ENCODE measurements at places on chromosomes 1 and 21.

GRCh38 chr1:20108366-20109123 lies 10.8 kb downstream of the PLA2G2D start:
- no peak for DNase-seq

GRCh38 chr21:40846587-40847411 lies at the start of gene DSCAM:
Gene DSCAM (minus strand): TSS chr21:40847158. CDS start chr21:40846661, 497 bp downstream.
- no peak for DNase-seq

DNA sequence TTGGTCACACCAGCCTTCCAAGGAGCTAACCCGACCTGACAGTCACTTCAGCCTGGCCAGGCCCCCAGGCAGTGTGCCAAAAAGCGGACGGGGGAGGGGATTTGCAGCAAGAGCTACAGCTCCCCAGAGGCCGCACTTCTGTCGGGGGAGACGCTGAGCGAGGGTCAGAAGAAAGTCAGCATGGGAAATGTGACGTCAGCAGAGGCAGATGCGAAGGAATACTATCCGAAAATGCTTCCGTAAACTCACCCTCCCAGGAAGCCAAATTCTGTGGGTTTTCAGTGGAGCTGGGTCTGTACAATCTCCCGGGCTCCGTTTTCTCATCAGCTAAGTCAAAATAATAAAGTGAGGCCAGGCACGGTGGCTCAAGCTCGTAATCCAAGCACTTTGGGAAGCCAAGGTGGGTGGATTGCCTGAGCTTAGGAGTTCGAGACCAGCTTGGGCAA lies 28.5 kb upstream of the ECE1 start:
- DNase-seq = no peak

DNA sequence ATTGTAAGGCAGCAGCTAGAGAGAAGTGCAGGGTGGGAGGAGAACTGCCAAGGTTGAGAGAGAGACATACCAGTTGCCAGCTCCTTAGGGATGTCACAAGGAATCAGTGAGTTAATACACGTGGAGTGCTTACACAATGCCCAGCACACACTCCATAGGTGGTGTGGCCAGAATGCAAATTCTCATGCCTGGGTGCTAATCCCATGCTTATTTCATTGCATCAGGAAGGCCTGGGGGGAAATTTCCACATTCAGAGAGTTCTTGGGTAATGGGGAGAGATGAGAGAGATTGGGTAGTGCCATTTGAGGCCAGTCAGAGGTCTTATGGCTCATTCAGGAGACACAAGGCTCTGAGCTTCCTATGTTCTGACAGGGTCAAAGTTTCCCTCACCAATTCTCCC lies 38.7 kb downstream of the GJA5 start:
- no peak for DNase-seq

- no peak for DNase-seq
These were observed 64.7 kb downstream of the VAV3 start for GRCh38 chr1:107900090-107900945.

GRCh38 chr1:77506771-77507170 lies 175.7 kb downstream of the ZZZ3 start:
- no peak for DNase-seq

- DNase-seq = no peak
These were observed 50.2 kb upstream of the LRP8 start for GRCh38 chr1:53378061-53378460.

DNA sequence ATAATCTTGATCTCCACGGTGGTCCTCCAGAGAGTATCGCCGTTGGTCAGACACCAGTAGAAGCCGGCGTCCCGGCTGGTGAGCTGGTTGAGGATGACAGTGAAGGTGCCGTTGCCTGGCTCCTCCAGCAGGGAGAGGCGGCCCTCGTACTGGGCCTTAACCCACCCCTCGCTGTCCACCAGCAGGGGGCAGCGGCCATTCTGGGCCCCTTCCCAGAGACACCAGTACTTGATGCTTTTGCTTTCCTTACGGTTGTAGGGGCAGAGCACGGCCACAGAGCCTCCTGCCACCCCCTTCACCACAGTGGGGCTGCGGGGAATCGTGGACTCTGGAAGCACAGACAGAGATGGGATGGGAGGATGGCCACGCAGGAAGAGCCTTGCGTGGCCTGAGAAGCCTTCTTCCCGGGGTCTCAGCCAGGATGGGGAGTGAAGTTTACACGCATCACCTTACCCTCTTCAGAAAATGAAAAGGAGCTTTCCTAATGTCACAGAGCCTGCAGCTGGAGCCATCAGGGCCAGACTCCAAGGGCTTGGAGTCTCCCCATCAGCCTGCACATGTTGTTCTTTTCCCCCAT lies 10.7 kb downstream of the PIGR start:
- peak; percentile 46 for DNase-seq

GRCh38 chr1:66779475-66780078 lies 21.5 kb downstream of the INSL5 start:
- no peak for DNase-seq

DNA sequence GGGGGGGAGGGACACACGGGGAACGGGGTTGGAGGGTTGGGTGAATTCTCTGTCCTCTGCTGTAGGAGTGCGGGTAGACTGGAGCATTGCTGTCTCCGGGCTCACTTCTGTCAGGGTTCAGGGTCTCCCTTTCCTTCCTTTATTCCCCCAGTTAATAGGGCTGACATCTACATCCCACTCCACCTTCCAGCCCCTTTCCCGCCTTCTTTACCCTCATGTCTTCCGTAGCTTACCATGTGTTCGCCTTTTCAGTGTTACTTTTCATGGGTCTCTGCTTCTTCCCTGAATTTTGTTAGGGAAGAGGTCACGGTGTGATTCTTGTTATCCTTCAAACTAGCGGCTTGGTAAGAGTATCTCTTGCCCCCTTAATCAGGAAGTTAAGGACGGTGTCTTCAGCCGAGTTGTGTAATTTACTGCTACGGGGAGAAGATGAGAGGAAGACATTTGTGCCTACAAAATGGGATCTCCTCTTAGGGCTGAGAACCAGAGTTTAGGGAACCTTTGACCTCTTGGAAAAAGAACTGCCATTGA lies 917 bp downstream of the RAP1A start:
- peak; percentile 66 for DNase-seq

GRCh38 chr1:45456531-45456930 lies 34.4 kb downstream of the TESK2 start:
- no peak for DNase-seq

- DNase-seq = no peak
These were observed 383.2 kb downstream of the DISC1 start for GRCh38 chr1:232009741-232010140.

- no peak for DNase-seq
These were observed 30.9 kb downstream of the SLC37A1 start for GRCh38 chr21:42544544-42544943.

DNA sequence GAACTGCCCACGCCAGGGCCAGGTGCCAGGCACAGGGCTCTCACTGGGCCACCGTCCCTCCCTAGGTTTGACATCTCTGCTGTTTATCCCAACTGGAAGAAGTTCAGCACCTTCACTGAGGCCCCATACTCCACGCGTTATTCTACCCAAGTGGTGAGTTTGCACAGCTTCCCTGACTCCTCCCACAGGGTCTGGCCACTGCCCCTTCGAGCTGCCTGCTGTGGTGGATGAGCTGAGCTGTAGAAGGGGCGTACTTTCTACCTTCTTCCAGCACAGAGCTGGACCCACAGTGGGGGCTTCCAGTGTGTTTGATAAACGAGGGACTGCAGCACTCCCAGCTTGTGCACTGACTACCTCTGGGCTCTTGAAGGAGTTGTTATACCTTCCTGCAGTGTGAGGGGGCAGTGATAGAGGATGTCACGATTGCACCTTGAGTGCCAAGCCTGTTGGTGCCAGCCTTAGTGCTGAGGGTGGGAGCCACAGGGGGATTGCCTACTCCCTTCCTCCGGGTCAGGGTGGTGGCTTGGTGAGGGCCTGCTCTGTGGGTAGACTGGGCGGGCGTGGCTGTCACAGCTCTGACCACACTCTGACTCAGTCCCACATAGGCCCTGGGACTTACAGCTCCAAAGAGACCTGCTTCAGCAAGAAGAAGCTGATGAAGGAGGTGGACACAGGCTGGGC lies 5.9 kb upstream of the TTC22 start:
- no peak for DNase-seq

GRCh38 chr1:32701421-32701911 lies 1.1 kb downstream of the SYNC start:
- DNase-seq = no peak

GRCh38 chr1:213779228-213779627 lies 208.5 kb upstream of the PROX1 start:
- no peak for DNase-seq

- no peak for DNase-seq
These were observed 238.4 kb downstream of the DYRK1A start for GRCh38 chr21:37605006-37605405.

DNA sequence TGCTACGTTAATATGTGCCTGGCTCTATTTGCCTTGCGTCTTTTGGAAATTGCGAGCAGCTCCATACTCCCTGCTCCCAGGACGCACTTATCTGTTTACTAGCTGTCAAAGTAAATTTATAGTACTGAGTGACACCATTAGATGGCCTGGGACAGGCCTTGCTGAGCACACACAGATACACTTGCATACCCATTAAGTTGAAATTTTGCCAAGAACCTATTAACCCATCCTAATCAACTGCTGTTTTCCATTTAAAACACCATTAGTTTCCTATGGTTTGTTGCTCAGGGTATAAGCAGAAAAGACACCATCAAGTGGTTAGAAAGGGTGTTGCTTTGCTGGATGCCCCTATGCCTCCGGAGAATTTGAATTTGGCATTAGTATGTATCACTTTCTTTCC lies 187.3 kb downstream of the SLC44A5 start:
- DNase-seq = no peak

DNA sequence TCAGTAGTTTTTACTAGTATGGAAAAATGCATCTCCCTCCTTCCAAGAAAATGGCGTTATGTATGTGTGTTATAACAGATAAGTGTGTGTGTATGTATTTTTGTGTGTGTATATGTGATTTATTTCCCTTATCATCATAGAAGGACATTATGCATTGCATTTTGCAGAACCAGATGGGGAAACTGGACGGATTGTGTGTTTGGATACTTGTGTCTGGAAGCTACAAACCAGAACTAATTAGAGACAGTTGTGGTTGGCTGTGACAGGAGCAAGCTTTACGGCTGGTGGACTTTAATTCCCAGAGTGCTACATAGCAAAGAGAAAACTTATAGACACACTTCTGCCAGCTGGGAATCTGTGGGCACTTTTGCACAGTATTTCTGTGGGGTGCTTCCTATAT lies 162.5 kb downstream of the RWDD3 start:
- DNase-seq = no peak

- no peak for DNase-seq
These were observed 35.9 kb downstream of the GLUL start for GRCh38 chr1:182355723-182356098.

- DNase-seq = peak; percentile 77
These were observed 11.6 kb upstream of the S100A7A start for GRCh38 chr1:153404768-153405167.

- DNase-seq = peak; percentile 74
These were observed 57.8 kb upstream of the RAVER2 start for GRCh38 chr1:64686828-64687724.

- no peak for DNase-seq
These were observed 192.5 kb downstream of the HLX start for GRCh38 chr1:221071777-221072176.

DNA sequence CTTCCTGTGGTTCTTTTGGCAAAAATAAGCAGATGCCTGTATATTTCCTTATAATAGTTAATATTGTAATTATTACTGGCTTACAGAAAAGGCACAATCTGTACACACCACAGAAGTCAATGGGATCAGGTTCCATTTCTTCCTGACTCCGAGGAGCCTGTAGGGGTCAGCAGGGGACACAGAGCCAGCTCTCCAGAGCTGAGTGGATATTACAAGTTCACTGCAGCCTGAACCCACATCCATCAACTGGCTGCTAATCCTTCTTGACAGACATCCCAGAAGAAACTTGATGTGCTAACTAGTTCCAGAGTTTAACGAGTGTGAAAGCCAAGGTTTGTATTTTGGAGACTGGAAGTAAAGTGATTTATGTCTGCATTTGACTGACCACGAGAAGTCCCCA lies 203.8 kb downstream of the LMX1A start:
- DNase-seq = no peak

GRCh38 chr1:31227891-31228568 lies 11.7 kb downstream of the NKAIN1 start:
- no peak for DNase-seq

- DNase-seq = peak; percentile 19
These were observed 3.8 kb downstream of the GFI1 start for GRCh38 chr1:92482665-92483609.

DNA sequence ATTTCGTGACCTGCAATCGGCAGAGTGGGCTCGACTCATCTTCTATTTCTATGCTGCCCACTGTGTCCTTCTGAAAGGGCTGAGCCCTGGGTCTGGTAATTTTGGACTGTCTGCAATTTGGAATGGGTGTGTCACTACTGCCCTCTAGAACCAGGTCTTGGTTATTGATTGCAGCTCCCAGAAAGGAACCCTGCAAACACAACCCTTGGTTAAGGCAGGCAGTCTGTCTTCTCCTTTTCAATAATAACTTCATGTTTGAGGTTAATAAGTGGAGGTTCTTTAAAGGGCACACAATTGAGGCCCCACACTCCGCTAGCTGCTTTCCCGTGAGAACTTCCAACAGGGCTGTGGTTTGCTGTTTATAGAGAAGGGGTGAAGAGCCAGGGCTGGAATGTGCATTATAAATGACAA lies 79.9 kb upstream of the LYST start:
- DNase-seq = no peak

GRCh38 chr1:207968521-207969009 lies 57.6 kb upstream of the CD34 start:
- DNase-seq = no peak

DNA sequence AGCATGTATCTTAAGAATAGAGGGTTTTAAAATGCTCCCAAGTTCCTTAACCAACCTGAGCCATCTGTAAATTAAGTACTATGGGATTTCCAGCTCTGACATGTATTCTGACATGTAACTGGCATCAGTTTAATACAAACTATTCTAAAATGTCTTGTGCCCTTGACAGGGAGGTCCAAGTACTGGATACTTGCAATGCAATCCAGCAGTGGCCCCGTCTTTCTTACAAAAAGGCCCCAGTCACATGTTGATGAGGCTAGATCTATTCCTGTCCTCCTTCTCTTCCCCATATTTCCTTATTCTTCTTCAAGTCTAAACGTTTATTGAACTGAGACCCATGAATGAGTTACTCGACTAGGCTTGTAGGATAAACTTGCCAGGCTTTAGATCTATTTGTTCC lies 46.4 kb downstream of the MRPL39 start:
- no peak for DNase-seq

- DNase-seq = no peak
These were observed 1.2 kb downstream of the C1QTNF12 start for GRCh38 chr1:1245178-1245816.

- DNase-seq = no peak
These were observed 72.2 kb upstream of the SELENON start for GRCh38 chr1:25727635-25728286.

- no peak for DNase-seq
These were observed 23.7 kb downstream of the GPR137B start for GRCh38 chr1:236166041-236166440.

GRCh38 chr1:205186191-205186590 lies 25.3 kb downstream of the DSTYK start:
- DNase-seq = no peak

DNA sequence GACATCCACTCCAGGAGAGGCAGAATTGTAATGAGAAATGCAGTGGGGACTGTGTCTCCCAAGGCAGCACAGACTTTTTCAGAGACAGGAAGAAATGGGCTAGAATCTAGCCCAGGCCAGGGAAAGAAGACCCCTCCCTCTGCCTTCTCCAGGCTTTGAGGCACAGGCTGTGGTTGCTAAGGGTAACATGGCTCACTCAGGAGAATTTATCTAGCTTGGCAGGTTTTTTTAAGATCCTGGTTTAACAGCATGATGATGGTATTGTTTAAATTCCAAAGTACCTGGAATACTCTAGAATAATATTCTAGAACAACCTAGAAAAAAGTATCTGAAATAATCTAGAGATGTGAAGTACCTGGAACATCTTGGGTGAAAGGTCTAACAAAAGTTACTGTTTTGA lies 125.6 kb downstream of the URB2 start:
- DNase-seq = no peak
